ENCODE measurements at places on chromosomes 7 and 10.

GRCh38 chr7:33129806-33130153, 416 bp downstream of the BBS9 start:
- no peaks in the 10 kb centered on the region for H3K36me3 ChIP-seq
- H3K4me1 ChIP-seq, result peaks cover 9% of the 10 kb centered on the region
- no peak for DNase-seq

DNA sequence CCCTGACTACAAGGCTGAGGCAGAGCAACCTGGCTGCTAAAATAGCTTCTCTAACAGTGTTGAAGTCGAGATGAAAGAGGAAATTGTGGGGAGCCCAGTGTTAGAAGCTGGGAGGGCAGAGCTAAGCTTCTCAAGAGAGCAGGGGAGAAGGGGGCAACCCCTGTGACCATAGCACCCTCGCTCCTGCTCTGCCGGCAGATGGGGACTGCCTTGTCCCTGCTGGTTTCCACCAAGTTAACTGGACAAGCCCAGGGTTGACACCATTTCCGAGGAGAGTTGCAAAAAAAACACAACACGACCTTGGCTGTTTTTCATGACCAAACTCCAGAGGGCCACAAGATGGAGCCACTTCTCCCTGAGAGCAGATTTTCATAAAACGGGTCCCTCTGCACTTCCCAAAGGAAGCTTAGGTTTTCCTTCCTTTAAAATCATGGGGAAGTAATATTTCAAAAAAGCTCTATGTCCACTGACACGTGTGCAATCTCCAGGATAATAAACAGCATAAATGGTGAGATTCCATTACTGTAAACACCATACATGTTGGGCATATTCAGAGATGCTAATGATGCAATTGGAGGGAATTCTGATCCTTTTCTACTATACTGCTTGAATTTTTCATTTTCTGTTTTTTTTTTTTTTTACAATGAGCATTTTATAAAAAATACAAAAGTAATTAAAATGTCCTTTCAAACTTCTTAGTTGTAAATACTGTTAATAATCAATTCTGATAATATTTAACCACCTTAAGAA, 140.4 kb downstream of the PIP4K2A start:
- H3K4me1 ChIP-seq, result peaks cover 5% of the 10 kb centered on the region
- H3K4me3 ChIP-seq, result no peak overlapping the region
- H3K27ac ChIP-seq, result no peak overlapping the region
- no peaks in the 10 kb centered on the region for H3K27me3 ChIP-seq

DNA sequence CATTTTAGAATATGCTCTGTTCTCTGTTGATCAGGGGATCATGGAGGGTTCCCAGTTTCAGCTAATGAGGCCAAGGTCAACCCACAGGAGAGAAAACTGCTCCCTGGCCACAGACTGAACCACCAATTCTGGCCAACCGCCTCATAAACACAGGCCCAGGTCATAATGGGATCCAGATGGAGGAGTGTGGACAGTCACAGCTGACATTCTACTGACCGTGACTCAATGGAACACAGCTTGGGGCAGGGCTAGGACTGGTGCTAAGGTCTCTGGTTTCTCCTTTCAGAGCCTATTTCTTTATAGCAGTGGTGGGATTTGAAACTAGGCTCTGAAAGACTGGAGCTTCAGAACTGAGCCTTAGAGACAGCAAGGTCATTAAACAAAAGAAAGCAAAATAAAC, 68.3 kb downstream of the HIPK2 start:
- H3K4me3 ChIP-seq, result no peak overlapping the region
- H3K4me1 ChIP-seq, result peaks cover 31% of the 10 kb centered on the region
- no peak overlapping the region for H3K27ac ChIP-seq
- peaks cover 11% of the 10 kb centered on the region for H3K36me3 ChIP-seq
- DNase-seq, result no peak

DNA sequence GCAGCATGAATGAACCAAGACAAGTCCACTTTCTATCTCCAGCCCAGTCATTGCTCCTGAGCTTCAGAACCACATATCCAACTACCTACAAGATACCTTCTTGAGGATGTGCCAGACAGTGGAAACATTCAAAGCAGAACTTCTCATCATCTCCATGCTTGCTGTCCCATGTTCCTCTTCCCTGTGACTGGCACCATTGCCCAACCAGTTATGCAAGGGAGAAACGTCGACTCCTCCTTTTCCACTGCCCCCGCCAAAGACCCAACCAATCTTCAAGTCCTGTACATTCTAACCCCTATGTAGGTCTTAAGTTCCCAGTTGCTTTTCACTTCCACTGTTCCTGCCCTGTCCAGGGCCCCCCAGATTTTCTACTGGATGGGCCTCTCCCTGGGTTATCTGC, 225.7 kb downstream of the RPS24 start:
- no peak for DNase-seq
- no peaks in the 10 kb centered on the region for H3K4me1 ChIP-seq
- H3K27me3 ChIP-seq, result no peaks in the 10 kb centered on the region

Data from right lobe of liver (tissue), 6 donors.